ENCODE measurements at places on chromosomes 13 and 19.

DNA sequence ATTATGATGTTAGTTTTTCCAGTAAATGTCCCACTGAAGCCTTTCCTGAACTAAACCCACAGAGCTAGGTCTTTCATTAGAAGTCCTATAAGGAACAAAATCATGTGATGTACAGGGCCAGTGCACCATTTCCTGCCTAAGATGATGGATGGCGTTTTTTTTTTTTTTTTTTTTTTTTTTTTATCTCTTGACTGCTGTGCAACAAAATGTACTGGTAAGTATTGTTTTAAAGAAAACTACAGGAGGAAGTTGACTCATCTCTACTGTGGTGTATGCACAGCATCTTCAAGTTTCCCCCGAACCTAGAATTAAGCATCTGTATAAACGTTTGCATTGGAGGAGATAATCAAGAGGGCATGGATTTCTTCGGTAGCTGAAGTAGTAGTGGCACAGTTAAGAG, 197.5 kb downstream of the NBEA start:
- no peak for DNase-seq

DNA sequence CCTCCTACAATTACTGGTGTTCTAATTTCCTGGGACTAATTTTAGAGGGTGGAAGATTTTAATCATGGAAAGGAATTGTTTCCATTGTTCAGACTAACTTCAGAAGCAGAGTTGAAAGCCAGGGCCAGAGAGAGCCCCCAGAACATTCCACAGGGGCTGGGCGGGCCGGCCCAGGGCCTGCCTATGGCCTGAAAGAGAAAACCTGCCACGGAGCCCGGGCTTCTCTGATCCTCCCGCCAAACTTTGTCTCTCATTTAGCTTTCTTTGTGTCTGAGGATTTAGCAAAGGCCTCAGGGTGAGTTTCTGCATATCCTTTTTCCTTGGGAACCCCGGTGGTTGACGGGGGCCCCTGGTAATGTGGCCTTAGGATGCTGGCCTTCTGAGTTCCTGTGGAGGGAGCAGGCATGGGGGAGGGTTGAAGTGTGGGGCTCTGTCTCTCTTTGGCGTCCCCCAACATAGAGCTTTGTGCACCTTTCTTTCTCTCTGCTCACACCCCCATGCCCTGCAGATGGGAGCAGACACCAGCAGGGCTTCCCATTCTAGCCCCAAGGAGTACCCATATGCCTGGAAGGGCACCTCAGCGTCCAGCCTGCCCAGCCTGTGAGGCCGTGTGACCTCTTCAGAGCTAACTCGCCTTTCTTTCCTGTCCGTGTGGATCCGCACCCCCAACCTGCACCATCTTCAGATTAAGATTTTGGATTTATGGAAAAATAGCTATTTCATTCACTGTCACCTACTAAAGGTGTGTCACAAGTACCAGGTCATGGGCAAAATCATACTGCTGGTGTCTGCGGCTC, 539.5 kb downstream of the FGF9 start:
- no peak for DNase-seq

DNA sequence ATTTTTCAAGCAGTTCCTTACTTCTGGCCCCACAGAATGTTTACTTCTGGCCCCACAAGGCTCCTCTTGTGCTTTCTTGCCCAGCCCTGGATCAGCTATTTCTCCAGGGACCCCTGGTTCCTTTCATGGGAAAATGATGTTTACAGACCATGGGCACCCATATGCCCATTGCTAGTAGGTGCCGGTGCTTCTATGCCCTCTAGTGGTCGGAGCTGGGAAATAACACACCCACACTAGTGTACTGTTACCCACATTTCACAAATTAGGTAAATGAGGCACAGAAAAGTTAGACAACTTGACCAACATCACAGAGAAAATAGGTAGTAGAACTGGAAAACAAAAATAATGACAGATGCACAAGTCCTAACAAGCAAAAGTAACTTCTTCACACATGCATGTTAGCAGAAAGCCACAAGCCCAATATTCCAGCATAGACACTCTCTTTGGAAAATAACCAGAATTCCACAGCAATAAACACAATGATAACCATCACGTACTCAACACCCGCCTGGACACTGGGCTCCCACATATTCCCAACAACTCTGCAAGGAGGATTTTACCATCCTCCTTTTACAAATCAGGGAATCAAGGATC, 1.3 kb upstream of the CEACAM6 start:
- DNase-seq, result peak; percentile 41

DNA sequence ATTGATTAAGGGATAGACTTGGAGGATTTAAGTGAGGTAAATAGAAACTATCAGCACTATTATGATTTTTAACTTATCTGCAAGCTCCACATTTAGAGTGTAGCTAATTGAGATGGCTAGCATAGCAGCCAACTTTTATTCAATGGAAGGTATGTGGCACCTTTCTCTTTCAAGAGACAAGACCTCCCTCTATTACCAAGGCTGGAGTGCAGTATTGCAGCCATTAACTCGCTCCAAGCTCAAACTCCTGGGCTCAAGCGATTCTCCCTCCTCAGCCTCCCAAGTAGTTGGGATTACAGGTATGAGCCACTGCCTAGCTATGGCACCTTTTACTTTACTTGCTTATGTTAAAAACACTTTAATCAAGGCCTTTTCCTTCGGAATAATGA, 8.2 kb downstream of the TPT1 start:
- no peak for DNase-seq

Data from activated CD4-positive, alpha-beta T cell treated with anti-CD3 and anti-CD28 coated beads for 1 hour (primary cell).